ENCODE measurements at places on chromosomes 1 and 21.
A peak's percentile ranks its signal among the peaks of the same experiment; 100 is the strongest.

GRCh38 chr1:23984417-23985186 lies 4.5 kb upstream of the SRSF10 start:
- peak; percentile 78 for DNase-seq

GRCh38 chr1:9239622-9240401 lies 5.2 kb downstream of the H6PD start:
- DNase-seq: no peak

DNA sequence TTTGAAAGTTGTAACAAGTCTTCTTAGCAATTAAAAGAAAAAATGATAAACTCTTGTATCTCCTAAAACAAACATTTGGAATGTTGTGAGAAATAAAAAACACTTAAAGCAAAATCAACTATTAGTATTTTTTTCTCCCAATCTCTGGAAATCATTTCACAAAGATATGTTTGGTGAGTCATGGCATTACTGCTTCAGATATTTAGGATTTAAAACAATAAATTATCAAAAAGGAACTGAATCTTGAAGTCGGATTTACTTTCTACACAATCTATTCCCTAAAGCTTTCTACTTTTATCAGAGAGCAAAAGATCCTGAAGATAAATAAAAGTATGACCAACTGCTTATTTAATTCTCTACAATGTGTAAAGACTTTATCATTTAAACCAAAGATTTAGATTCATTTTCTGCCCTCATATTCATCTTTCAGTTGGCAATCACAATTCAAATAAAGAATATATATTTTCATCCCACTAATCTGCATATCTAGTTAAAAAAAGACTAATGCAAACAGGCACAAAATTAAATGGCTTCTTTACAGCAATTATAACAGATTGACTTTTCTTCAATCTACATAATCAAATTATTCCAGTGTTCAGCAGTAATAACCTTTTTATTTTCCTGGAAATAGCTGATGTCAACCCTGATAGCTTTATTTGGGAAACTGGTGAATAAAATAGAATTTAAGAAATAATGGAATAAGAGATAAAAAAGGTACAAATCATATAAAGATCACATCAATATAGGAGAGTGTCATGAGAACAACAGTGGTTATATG lies 230.0 kb downstream of the COP1 start:
- no peak for DNase-seq

GRCh38 chr1:172219966-172220365 lies 200.5 kb upstream of the C1orf105 start:
- DNase-seq: no peak

- DNase-seq: no peak
Observed at GRCh38 chr1:230288641-230289349, 137.3 kb downstream of the PGBD5 start.

- DNase-seq: no peak
Observed at GRCh38 chr1:212196355-212196754, 88.9 kb upstream of the PPP2R5A start.

DNA sequence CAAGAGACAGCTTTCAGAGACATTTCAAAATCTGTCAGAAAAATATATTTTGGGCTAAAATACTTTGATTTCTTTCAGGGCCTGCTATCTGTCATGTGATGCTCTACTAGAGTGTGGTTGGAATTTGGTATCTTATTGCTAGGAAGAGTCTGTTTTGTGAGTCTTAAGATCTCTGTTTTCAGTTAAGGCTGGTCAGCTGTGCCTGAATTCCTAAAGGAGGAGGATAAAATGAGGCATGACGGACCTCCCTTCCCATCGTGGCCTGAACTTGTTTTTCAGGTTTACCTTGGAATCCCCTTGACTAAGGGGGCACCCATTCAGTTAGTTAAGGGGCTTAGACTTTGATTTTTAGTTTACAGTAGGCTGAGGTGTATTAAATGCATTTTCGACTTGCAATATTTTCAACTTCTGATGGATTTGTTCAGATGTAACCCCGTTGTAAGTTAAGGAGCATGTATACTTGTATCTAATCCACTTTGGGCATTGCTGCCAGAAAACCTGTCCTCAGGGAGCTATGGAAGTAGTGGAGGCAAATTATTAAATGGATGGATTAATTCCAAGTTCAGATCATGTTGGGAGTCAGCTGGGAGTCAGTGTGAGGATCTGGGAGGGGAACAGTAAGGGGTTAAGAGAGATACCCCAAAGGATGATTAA lies 18.3 kb downstream of the CAPN2 start:
- DNase-seq: peak; percentile 73

DNA sequence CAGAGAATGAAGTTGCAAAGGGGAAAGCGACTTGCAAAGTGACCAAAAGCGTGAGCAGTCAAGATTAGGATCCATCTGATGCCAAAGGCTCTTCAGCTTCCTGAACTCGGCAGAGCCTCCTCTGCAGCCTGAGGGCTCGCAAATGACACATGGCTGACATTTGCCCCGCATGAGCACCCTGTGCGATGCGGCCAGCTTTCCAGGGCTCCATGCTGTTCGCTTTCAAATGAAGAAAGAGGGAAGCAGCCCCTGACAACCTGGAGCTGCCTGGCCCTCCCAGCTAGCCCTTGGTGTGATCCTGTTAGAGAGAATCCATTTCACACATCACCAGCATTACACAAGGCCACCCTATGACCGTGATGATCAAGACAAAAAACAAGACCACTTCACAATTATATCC lies 20.2 kb upstream of the FAM131C start:
- DNase-seq: no peak

DNA sequence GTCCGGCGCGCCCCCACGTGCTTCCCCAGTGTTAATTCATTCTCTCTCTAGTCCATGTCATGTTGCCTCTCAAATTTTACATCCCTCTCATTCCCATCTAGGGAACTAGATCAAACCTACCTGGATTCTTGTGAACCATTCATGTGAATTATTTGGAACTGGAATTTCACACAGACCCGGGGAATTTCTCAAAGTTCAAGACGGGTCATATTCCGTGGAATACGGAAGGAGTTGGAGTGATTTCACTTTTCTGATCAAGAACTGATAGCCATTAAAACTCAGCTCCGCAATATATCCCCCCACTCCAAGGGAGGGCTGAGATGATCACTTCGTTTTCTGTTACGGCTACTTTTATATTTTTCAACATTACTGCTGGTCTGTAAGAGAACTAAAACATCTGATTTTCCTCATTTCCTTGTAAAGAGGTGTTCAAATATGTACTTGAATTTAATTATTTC lies 1.0 kb upstream of the ENO1 start:
- no peak for DNase-seq

DNA sequence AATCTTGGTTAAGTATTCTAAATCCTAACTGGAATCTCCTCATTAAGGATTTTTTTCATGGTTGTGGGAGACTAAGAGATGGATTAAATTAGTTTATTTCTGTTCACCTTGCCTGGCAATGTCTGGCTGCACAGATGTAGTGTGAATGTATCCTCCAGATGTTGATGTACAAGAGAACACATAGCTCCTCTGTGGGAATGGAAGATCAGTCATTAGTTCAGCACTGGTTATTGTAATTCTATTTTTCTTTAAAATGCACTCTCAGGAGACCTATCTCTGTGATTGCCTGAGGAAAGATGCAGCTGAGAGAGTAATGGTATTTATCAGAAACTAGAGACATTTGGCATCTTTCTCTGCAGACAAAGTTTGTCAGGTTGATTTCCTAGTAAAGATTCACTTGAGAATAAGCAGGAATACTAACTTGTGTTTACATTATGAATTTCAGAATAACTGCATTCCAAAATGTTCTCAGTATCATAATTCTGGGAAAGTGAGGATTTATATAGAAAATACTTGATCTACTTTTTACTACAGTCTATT lies 178.6 kb downstream of the GIPC2 start:
- no peak for DNase-seq

GRCh38 chr1:103129255-103129654 lies 20.9 kb upstream of the COL11A1 start:
- DNase-seq: no peak

DNA sequence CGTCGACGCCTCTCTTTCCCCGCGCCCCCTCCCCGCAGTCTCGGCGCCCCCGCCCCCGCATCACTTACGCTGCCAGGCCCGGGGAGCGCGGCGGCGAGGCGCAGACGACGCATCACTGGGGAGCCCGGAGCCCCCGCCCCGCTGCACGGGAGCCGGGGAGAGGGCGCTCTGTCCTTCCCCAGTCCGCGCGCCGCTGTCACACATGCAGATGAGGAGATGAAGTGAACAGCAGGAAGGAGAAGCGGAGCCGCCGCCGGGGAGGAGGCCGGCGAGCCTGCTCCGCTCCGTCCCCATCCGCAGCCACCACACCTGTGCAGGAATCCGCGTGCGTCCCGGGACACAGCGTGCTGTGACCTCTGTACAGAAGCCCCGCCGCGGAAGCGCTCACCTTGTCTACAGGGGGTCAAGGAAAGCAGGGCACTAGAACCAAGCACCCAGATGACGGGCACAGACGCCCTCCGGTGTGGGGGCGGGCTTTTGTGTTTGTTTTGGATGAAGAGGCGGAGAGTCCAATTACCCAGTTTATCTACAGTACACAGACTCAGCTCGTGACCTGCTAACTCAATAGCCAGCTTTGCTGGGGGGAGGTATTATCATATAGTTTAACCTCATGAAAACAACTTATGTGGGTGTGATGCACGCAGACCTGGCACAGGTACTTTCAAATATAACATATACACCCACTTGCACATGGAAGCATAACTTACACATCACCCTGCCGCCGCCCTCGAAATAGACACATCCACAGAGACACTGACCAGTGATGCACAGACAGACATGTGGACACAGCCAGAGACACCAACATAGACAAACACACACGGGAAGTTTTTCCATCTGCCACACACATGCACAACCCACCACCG lies 12.4 kb downstream of the KLHDC8A start:
- DNase-seq: no peak

GRCh38 chr1:211830055-211830327 lies 572 bp downstream of the LPGAT1 start:
- DNase-seq: no peak

DNA sequence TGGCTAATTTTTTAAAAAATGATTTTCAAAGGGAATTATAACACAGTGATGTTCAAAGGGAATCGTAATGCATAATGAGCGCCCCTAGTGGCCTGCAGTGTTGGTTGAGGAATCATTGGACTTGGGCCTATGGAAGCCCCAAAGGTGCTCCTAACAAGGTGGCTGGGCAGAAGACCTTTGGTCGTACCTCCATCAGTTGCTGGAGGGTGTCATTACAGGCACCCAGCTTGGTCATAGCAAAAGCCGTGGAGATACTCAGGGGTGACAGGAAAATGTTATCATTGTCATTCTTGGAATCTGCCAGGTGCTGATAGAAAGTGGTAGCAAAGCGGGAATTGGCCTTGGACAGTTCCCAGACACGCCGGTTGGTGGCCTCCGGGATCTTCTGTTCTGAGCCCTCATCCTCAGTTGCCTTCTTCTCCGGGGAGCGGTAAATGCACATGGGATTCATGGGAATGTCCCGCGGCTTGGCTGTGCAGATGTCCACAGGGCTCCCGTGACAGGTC lies 2.7 kb downstream of the SERPINC1 start:
- no peak for DNase-seq

GRCh38 chr1:209162651-209163050 lies 420.9 kb upstream of the CAMK1G start:
- DNase-seq: no peak

GRCh38 chr1:21933397-21934248 lies 3.5 kb downstream of the HSPG2 start:
- DNase-seq: no peak

DNA sequence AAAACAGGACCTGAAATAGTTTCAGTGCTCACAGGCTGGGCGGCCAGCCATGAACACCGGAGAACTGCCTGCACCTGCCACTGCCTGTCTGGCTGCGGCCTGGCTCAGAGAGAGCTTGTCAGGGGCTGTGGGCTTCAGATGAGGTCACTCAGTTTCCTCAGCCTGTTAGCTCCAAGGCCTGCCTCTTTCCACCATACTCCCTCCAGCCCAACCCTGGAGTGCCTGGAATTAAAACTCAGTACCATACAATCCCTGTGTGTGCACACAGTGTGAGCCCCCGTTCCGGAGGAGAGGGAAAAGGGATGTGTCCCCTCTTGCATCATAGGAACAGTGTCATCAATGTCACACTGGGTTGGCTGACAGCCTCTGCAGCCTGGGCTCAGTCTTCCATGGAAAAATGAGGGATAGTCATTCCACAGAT lies 16.2 kb downstream of the CACNA1S start:
- DNase-seq: no peak

GRCh38 chr1:113811156-113811887 lies 954 bp downstream of the RSBN1 start:
- peak; percentile 24 for DNase-seq

DNA sequence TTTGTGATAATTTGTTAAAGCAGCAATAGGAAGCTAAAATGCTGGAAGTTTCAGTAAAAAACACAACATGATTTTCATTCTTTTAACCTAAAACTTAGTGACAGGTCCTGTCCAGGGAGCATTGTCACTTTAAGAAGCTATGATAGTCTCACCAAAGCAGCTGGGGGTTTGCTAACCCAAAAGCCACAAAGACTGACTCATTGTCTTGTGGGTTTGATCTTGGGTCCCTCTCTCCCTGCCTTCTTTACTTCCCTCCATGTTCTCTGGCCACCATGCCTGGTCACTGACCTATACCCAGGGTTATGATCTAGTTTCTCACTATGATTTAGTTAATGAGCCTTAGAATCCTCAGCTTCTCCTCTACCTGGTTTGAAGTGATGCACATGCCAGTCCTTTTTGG lies 213.5 kb upstream of the PTGFR start:
- DNase-seq: no peak

GRCh38 chr21:17777072-17777765 lies 41.9 kb downstream of the C21orf91 start:
- no peak for DNase-seq

DNA sequence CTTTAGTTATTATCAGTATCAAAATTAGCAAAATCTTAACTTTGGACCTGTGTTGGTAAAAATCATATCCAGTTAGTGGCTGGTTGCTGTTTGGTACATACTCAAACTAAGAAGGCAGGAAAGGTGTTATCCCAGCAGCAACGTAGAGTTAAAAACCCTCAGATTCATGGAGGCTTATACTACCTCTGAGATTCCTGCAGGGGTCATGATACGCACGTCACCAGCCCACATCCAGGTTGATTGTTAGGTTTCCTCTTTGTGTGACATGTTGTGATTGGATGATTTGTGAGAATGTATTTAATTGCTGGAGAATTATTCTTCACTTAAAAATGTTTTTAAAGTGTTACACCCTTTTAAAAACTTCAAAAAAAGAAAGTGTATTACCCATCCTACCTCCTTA lies 423.3 kb upstream of the ADGRL2 start:
- DNase-seq: no peak

Measured in renal pelvis (tissue), 12 donors.